Activated T-cell treated with anti-CD3 and anti-CD28 coated beads, Interleukin-2, amount 50 U/mL, for 72 hours (primary cell): ENCODE measurements at places on chromosomes 16 and 17.

DNA sequence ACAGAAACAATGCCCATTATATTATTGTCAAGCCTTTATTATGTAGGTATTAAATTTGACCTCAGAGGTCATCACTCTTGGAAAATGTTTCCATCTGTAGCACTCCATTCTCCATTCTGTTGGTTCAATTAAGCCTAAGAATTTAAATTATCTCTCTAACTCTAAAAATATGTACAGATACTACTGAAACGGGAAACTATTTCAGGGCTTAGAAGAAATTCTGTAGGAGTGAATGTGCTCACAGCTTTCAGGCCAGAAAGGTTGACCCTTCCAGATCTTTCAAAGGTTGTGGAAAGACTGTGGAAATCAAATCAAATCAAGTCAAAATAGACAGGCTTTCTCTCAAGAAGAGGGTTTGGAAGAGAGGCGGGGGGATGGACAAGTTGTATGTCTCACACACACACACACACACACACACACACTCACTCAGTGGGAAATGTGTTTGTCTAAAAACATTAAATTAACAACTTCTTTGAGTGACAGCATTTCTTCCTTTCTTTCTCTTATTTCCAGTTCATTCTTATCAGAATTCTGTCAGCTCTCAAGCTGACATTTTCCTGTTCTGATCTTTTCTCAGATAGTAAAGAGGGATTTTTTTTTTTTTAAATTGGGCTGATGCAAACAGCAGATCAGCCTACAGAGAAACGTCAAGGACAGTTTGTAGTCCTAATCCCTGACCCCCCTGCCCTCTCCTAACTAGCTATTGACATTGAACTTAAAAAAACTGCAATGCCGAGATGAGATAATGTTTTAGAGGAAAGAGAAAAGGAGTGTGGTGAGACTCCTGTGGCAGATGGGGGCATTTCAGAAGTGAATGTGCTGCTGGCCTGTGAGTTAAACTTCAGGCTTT is 139.0 kb upstream of the ZFHX3 start:
- no peaks in the 10 kb centered on the region for H3K36me3 ChIP-seq
- no peaks in the 10 kb centered on the region for H3K27me3 ChIP-seq
- H3K4me3 ChIP-seq: no peak overlapping the region
- no peak overlapping the region for H3K27ac ChIP-seq
- no peak for DNase-seq

GRCh38 chr16:89958068-89958467 is 9.5 kb downstream of the DEF8 start:
- no peak for DNase-seq
- no peaks in the 10 kb centered on the region for H3K27me3 ChIP-seq
- no peaks in the 10 kb centered on the region for H3K4me1 ChIP-seq
- no peak overlapping the region for H3K4me3 ChIP-seq
- peaks cover 5% of the 10 kb centered on the region for H3K36me3 ChIP-seq

- no peak overlapping the region for H3K4me3 ChIP-seq
- H3K36me3 ChIP-seq: no peaks in the 10 kb centered on the region
- DNase-seq: no peak
- no peak overlapping the region for H3K27ac ChIP-seq
Observed at GRCh38 chr17:82281076-82281475, 7.6 kb upstream of the CSNK1D start.

DNA sequence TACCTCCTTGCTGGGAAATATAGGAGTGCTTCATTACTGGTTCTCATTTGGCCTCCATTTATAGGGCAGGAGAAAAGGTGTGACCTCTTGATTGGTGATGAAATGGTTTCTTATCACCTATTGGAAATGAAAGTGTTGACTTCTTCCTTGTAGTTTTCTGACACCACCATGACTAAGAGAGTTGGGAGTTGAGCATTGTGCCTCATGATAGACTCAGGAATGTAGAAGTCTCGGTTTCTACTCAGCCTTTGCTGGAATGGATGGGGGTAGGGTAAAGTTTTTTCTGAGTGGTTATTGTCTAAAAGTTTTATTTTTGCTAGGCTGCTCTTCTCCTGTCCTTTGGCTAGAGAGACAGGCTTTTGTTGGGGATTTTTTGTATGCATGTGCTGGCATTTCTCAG is 117.4 kb downstream of the PHKB start:
- peaks cover 50% of the 10 kb centered on the region for H3K4me1 ChIP-seq
- H3K4me3 ChIP-seq: no peak overlapping the region
- peaks cover 6% of the 10 kb centered on the region for H3K36me3 ChIP-seq
- no peaks in the 10 kb centered on the region for H3K27me3 ChIP-seq
- peak overlapping the region; percentile 90 for H3K27ac ChIP-seq

DNA sequence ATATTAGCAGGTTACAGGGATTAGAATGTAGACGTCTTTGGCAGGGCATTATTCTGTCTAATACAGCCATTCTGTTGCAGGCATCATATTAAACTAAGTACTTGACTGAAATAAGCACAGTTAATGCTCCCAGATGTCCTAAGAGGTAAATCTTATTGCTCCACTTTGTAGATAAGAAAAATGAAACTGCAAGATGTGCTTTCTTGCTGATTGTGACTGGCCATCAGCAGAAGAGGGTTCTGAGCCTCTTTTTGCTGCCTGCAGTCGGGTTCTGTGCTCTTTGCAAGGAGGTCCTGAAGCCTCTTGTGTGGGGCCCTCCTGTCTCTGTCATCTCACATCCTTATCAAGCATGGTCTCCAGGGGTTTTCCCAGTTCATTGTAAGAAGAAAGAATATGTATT is 167.1 kb downstream of the KCNJ2 start:
- H3K4me1 ChIP-seq: no peaks in the 10 kb centered on the region
- H3K27ac ChIP-seq: no peak overlapping the region
- H3K27me3 ChIP-seq: no peaks in the 10 kb centered on the region

GRCh38 chr16:4803898-4804762 is 1.7 kb upstream of the ROGDI start:
- no peaks in the 10 kb centered on the region for H3K27me3 ChIP-seq
- H3K4me3 ChIP-seq: peak overlapping the region; percentile 55
- H3K36me3 ChIP-seq: peaks cover 1% of the 10 kb centered on the region
- no peak for DNase-seq
- peaks cover 13% of the 10 kb centered on the region for H3K4me1 ChIP-seq

DNA sequence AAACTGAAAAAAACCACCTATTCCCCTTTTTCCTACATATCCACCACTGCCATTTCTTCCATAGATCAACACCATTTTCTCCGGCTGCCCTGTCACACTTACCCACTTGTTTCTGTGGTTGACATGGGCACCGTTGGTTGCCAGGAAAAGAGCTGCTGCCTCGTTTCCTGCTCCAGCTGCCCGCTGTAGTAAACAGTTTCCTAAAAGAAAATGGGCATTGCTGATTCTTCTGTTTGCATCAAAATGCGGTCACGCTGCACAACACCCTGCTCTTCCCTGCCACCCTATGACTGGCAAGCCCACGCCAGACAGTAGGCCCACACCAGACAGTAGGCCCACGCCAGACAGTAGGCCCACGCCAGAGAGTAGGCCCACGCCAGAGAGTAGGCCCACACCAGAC is 46.3 kb downstream of the CYB5D2 start:
- H3K4me3 ChIP-seq: no peak overlapping the region
- H3K27ac ChIP-seq: peak overlapping the region; percentile 39
- H3K4me1 ChIP-seq: peaks cover 7% of the 10 kb centered on the region
- DNase-seq: no peak

DNA sequence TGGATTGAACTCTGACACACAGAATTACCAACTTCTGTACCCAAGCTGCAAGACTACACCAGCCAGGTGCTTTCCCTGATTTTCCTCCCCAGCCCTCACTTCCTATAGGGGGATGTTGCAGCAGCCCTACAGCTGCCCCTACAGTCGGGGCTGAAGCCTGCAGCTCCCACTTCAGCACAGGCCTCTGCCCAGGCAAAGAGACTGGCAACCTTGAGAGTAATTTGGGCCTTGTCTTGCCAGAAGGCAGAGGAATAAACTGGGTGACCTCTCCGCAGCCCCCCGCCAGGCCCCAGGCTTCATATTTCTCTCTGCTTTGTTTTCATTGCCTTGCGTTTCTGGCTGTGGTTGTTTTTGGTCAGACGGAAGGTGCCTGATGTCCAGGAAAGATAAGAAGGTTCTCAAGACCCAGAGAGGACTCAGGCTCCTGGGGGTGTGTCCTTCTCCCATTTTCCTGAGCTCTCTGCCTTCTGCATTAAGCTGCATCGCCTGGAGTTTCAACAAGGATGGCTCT is 32.0 kb downstream of the SLC6A4 start:
- H3K4me3 ChIP-seq: no peak overlapping the region
- H3K27me3 ChIP-seq: peaks cover 10% of the 10 kb centered on the region
- no peaks in the 10 kb centered on the region for H3K36me3 ChIP-seq
- H3K27ac ChIP-seq: no peak overlapping the region
- DNase-seq: no peak

DNA sequence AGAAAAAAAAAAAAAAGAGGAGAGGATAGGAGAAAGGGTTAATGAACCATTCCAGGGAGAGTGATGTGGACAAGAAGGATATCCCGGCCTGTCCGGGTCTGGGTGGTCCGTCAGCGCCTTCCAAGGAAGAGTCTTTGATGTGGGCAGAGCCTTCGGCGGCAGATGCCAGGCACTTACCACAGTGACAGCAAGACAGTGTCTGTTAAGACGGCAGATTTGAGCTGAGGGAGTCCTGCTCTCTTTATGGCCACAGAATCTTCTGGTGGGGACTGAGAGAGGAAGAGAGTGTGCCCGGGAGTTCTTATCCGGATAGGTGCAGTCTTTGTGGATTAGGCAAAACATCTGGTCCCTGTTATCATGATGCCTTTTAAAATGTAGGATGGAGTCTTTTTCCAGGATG is 95.2 kb downstream of the ZDHHC7 start:
- H3K36me3 ChIP-seq: no peaks in the 10 kb centered on the region
- no peak overlapping the region for H3K4me3 ChIP-seq
- no peaks in the 10 kb centered on the region for H3K4me1 ChIP-seq
